Stimulated activated CD4-positive, alpha-beta T cell treated with anti-CD3 and anti-CD28 coated beads, Interleukin-1b, Interleukin-23, amount 100 ng/mL, for 4 hours (primary cell): ENCODE measurements at places on chromosomes 13 and 19.

- no peak for DNase-seq
Measured at GRCh38 chr13:31898378-31899071, 133.0 kb upstream of the FRY start.

DNA sequence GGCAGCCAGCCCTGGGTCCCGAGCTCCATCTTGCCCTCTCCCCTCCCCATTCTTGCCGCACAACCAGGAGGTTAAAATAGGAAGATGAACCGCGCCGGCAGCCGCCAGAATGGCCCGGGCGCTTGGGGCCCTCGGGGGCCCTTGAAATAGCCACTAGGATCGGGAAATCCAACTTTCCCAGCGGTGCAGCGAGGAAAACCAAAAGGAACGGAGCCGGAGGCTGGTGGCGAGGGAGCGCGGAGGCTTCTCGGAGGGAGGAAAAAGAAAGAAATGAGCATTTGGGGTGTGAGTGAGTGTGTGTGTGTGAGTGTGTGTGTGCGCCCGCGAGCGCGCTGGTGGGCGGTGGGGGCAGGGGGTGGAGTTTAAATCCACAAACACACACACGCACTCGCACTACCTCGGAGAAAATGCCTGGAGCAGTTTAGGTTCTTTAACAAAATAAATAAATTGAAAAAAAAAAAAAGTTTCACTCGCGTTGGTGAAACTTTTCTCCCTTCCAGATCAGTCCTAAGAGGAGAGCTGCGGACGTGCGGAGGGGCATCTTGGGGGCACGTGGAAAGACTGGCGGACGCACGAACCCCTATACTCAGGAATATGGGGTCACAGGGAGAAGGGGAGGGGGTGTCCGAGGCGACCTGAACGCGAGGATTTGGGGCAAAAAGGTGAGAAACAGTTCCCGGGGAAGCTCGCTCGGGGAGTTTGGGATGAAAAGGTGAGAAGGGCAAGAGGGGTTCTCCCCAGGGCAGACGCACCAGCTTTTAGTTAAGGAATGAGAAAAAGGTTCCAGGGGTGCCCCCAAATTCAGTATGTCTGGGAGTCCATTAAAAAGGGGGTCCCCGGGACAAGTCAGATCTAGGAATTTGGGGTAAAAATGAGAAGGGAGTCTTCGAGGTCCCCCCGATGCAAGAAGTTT, 1.3 kb downstream of the RFX2 start:
- peak; percentile 72 for DNase-seq

- DNase-seq: no peak
Measured at GRCh38 chr19:2345794-2346663, 14.0 kb upstream of the TMPRSS9 start.

DNA sequence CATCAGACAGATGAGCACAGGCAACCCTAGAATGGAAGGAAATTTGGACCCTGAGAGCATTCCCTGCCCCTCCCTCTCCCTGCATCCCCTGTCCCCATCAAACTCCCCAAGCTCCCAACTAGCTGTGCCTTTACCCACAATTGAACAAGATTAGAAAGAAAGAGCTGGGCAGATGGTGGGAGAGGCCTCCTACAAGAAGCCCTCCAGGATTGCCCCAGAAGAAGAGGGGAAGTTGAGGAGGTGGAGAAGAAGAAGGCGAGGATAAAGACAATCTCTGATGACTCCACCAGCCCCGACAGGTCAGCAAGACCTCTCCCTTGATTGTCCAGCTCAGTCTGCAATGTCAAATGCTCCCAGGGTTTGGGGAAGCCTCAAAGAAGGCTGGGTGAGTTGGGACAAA, 11.9 kb downstream of the UNC13A start:
- no peak for DNase-seq

DNA sequence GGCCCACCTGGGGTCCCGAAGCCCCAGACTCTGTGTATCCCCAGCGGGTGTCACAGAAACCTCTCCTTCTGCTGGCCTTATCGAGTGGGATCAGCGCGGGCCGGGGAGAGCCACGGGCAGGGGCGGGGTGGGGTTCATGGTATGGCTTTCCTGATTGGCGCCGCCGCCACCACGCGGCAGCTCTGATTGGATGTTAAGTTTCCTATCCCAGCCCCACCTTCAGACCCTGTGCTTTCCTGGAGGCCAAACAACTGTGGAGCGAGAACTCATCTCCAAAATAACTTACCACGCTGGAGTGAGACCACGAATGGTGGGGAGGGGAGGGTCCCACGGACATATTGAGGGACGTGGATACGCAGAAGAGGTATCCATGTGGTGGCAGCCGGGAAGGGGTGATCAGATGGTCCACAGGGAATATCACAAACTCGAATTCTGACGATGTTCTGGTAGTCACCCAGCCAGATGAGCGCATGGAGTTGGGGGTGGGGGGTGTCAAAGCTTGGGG, 1.0 kb upstream of the ICAM5 start:
- DNase-seq: no peak

GRCh38 chr19:23052349-23052748, 49.4 kb upstream of the ZNF728 start:
- no peak for DNase-seq

DNA sequence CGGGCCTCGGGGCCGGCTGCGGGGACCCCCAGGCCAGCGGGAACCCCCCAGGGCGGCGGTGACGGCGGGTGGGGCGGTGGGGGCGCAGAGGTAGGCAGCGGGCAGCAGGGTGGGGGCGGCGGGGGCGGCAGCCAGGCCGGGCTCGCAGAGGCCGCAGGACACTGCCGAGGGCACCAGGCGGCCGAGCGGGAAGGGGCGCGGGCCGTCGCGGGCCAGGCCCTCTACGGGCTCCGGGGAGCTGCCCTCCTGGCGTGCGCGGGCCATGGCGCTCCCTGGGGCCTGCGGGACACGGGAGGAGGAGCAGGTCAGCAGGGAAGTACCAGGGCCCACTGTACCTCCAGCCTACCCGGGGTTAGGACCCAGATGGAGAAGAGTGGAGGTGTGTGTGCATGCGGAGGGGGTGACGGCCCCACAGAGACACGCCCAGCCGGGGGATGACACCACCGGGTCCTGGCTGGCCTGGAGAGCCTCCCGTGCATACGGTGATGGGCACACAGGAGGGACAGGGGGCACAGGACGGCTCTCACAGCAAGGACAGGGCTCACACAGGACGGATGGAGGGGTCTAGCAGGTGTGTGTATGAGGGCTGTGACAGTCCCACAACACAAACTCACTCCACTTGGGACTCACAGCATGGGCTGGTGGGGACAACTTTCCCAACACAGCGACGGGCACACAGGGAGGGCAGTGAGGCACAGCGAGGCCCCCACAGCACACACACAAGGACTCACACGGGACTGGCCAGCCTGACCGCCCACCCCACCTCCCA, 2.6 kb downstream of the BBC3 start:
- no peak for DNase-seq

- no peak for DNase-seq
Measured at GRCh38 chr13:90565985-90566713, 781.3 kb upstream of the MIR17HG start.

GRCh38 chr13:75919660-75920199, 283.6 kb downstream of the LMO7 start:
- no peak for DNase-seq

GRCh38 chr19:48258350-48258749, 2.6 kb upstream of the CARD8 start:
- DNase-seq: no peak

DNA sequence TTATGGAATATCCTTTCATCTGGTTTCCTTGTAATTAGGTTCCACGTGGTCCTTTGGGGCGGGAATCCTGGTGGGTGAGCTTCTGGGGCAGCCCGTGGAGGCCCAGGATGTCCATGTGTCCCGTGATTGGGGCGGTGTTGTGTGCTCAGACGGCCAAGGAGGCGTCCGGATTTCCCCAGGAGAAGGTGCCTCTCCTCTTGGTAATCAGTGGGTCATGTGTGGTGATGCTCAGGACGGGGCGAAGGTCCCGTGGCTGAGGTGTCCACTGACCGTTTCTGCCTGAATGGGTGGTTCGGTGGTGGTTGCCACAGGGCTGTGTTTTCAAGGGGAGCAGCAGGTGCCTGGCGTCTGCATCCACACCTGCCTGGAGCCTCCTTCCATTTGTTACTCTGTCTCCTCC, 52.2 kb upstream of the F7 start:
- no peak for DNase-seq

GRCh38 chr13:31380715-31381114, 180.9 kb downstream of the B3GLCT start:
- no peak for DNase-seq

DNA sequence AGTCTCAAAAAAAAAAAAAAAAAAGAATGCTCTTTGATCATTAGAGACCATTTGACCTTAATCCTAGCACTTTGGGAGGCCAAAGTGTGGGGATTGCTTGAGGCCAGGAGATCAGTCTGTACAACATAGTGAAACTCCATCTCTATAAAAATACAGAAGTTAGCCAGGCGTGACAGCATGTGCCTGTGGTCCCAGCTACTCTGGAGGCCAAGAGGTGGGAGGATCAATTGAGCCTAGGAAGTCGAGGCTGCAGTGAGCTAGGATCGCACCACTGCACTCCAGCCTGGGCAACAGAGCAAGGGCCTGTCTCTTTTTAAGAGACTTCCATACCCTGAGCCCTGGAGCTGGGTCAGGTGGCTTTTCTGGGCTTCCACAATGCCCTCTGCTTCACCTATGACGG, 11.5 kb upstream of the COLGALT1 start:
- no peak for DNase-seq

DNA sequence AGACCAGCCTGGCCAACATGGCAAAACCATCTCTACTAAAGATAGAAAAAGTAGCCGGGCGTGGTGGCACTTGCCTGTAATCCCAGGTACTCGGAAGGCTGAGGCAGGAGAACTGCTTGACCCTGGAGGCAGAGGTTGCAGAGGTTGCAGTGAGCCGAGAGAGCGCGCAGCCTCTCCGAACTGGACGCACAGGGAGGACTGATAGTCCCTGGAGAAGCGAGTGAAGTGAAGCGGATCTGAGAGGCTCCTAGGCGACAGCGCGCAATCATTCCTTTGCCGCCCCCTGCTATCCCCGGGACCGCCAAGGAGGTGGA, 233 bp downstream of the ZNF561 start:
- no peak for DNase-seq

GRCh38 chr19:14090509-14091080, at the start of gene SAMD1:
Gene SAMD1 (minus strand): TSS chr19:14090751.
- DNase-seq: peak; percentile 87

DNA sequence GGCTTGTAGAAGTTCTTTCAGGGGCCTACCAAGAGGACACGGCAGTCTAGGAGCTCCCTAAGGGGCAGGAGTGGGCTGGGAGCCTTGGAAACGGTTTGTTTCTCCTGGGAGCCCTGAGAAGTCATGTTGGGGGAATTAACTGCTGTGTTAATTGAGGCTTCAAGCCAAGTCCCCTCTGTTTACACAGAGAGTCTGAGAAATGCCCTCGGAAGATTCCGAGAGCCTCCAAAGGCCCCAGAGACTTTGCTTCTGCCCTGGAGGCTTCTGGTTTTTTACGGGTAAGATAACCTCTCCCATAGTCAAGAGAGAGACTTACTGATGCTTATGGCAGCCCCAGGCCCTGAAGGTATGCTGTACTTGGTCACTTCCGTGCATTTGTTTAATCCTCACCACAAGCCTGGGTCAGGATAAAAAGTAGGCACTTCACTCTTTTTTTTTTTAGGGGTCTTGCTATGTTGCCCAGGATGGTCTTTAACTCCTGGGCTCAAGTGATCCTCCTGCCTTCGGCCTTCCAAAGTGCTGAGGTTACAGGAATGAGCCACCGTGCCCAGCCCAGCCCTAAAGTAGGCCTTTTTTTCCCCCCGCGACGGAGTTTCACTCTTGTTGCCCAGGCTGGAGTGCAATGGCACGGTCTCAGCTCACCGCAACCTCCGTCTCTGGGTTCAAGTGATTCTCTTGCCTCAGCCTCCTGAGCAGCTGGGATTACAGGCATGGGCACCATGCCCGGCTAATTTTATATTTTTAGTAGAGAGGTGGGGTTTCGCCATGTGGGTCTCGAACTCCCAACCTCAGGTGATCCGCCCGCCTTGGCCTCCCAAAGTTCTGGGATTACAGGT, 15.2 kb downstream of the IER2 start:
- no peak for DNase-seq

- no peak for DNase-seq
Measured at GRCh38 chr13:43408274-43408673, 378.5 kb downstream of the ENOX1 start.

DNA sequence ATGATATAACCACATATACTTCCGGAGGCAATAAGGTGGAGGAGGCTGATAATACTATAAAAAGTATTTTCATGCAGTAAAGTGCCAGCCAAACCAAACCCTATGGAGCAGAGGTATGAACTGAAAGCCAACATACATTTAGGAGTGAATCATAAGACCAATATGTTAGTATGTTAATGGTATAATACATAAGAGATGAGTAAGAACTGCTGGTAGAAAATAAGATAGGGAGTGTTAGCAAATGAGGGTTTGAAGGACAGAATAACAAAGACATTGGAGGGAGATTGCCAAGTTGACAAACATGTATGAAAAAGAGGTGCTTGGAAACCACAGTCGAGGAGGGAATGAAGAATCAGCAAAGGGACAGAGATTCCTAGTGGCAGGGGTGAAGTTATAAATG, 10.8 kb downstream of the ENOX1 start:
- DNase-seq: no peak

GRCh38 chr19:33503030-33503429, 18.6 kb downstream of the PEPD start:
- no peak for DNase-seq

DNA sequence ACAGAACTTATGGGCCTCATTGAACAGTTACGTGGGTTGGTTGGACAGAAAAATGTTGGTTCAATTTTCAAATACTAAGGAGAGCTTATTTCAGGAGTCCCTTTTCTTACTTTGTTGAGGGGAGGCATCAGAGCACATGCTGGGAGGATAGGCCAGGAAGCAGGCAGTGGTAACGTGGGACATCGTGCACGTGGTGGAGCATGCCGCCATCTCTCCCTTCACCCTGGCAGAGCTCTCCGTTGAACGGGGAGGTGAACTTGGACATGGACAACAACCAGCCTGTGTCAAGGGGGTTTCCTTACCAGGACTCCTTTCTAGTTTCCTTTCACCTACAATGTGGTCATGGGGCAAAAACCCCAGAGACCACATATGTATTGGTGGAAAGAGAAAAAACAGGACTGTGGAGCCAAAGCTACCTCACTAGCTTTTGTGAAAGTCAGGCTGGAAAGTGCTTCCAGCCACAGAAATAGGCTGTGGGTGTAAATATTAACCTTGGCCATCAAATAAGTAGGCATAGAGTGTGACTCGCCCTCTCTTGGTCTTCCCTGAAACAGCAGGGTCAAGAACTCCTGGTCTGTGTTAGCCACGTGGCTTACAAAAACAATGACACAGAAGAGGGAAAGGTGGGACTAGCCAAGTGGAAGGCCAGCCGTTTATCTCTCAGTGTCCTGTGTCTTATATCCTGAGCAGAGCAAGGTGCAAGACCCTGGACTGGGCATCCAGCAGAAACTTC, 14.4 kb downstream of the MICOS13 start:
- DNase-seq: no peak

DNA sequence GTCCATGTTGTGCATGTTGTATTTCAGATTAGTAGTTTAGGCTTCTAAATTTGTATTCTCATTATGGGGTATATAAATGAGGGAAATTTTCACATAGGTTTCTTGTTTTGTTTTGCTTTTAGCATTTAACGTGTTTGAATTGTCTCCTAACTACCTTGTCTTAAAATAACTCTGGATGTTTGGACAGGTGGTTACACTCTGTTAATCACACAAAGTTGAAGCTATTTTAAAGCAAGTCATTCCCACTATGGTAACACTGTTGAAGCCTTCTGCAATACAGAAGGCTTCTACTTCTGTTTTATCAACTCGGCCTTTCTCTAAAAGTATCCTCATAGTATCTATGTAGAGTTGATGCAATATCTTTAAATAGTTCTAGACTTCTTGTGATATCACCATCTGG, 245.3 kb upstream of the HTR2A start:
- DNase-seq: no peak
